Progenitor cell of endocrine pancreas (in vitro differentiated cells): ENCODE measurements at places on chromosomes 2 and 18. TPM values are rescaled to one million over a fixed set of nuclear protein-coding genes. Genes with fewer than 3 reads are reported as not detected.
A peak's percentile ranks its signal among the peaks of the same experiment; 100 is the strongest.

GRCh38 chr2:125656190-125656589 lies 999.8 kb upstream of the GYPC start:
- no peak for DNase-seq

- DNase-seq = no peak
Measured at GRCh38 chr2:190149908-190150307, 87.4 kb upstream of the MSTN start.

DNA sequence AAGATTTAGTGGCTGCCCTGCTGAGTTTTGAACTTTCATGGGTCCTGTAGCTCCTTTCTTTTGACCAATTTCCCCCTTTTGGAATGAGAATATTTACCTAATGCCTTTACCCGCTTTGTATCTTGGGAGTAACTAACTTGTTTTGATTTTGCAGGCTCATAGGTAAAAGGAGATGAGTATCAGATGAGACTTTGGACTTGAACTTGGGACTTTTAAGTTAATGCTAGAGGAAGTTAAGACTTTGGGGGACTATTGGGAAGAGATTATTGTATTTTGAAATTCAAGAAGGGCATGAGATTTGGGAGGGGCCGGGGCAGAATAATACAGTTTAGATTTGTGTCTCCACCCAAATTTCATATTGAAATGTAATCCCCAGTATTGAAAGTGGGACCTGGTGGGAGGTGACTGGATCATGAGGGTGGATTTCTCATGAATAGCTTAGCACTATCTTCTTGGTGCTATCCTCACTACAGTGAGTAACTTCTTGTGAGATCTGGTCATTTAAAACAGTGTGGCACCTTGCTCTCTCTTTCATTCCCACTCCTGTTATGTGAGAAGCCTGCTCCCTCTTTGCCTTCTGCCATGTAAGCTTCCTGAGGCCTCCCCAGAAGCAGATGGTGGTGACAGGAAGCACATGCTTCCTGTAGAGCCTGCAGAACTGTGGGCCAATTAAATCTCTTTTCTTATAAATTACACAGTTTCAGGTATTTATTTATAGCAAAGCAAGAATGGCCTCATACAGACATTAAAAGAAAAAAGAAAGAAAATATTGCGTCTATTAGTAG lies 6.1 kb downstream of the ADI1 start:
- no peak for DNase-seq

DNA sequence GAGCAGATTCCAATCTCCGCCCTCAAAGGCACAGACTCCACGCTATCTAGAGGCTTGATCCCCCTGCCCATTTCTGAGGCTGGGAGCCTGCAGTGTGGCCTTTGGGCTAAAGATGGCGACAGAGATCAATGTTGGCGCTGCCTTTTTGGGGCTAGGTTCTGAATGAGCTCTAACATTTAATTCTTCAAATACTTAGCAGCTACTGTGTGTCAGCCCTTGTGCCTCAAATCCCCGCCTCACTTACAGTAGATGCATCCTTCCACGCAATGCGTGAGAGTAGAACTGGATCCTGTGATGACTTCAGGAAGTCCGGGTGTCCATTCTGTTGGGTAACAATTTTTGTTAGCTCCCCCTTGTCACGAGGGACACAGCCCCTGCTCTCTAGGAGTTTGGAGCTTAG lies 12.4 kb downstream of the IL1F10 start:
- DNase-seq = peak; percentile 23

DNA sequence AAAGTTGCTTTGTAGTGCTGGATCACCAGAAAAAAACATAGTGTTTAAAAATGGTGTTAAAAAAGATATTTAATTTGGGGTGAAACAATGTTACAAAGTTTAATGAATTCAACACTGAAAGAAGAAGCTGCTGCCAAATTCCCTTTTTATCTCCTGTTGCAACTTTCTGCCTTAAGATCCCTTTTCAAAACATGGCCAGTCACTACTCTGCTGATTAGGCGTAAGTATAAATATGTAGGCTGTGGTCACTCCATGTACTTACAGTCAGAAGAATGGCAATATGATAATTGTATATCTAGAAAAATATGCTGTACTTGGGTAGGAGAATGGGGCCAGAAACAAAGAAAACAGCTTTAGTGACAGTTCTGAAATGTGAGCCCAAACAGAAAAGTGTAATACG lies 123.5 kb upstream of the ZBTB14 start:
- no peak for DNase-seq

- no peak for DNase-seq
Measured at GRCh38 chr2:28164280-28164801, 228.3 kb upstream of the FOSL2 start.

SIX3 gene
- total RNA-seq = not detected in 2 replicates

SIX2 gene
- total RNA-seq = 4.0 and 7.0 TPM in 2 replicates
